ENCODE measurements at places on chromosomes 11 and 22.

DNA sequence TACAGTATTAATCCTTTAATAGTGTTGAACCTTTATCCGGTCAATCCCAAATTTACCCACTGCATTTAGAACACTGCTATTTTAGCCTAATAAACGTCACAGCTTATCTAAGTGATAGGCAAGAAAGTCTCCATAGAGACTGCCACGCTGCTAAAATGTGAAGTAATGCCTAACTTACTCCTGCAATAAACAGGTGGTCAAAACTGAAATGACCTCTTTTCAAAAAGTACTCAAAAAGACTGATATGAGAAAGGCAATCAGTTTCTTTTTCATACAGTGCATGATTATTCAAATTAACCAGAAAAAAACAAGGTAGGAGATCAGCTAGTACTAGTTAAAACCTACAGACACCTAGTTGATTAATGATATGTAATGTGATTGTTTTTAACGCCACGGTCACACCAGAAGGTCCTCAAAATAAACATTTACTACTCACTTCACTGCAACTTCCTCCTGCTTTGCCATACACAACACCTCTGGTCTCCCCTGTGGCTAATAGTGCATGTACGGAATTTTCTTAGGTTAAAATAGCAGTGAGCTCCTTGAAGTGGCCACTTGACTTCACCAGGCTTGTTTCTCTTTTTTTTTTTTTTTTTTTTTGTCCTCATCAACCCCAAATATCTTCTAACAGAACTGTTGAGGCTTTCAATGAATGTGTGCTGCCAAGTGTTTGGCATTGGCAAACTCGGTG is 8.8 kb downstream of the ATP5MG start:
- no peak for DNase-seq

GRCh38 chr11:107924306-107924705 is 3.9 kb upstream of the RAB39A start:
- DNase-seq = no peak

GRCh38 chr22:32206774-32207758 is 2.2 kb upstream of the RFPL2 start:
- peak; percentile 32 for DNase-seq

DNA sequence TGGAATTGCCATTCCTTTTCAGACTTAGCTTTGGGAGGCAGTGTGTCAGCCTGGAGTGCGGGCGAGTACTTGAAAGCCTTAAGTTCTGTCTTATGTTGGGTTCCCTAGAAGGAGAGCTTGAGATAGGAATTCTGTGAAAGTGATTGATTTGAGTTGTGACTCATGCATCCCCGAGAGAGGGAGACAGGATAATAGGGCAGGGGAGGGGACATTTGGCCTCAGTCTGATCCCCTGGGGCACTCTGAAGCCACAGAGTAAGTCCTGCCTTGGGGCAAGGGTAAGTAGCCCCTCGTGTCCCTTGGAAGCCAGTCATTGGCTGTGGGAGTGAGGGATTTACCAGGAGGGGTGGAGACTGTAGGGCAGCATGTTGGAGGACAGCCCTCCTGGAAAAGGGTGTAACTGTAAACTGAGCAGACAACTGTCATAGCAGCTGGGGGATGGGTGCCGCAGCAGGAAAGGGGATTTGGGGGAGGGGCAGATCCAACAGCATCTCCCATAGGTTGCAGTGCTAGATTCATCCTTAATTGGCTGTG is 44.0 kb downstream of the KIAA1671 start:
- peak; percentile 44 for DNase-seq

GRCh38 chr11:134074766-134075165 is 5.9 kb downstream of the JAM3 start:
- DNase-seq = no peak

DNA sequence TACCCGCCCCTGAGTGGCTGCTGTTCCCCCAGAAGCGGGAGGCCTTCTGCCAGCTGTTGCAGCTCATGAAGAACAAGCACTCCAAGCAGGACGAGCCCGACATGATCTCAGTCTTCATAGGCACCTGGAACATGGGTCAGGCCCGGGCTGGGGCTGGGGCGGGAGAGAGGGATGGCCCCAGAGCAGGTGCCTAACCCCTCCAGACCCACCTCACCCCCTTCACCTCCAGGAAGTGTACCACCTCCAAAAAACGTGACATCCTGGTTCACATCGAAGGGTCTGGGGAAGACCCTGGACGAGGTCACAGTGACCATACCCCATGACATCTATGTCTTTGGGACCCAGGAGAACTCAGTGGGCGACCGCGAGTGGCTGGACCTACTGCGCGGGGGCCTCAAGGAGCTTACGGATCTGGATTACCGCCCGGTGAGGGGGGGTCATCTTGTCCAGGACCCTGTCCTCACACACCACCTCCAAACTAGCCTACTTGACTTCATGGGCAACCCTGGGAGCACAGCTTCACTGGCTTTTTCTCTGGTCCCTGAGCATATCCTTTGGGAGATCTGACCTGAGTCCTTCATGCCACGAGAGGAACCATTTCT is 6.3 kb downstream of the INPPL1 start:
- DNase-seq = no peak

- no peak for DNase-seq
Measured at GRCh38 chr22:44117746-44118145, 63.0 kb upstream of the PARVG start.

GRCh38 chr11:69587454-69588090 is 53.4 kb upstream of the CCND1 start:
- DNase-seq = no peak

DNA sequence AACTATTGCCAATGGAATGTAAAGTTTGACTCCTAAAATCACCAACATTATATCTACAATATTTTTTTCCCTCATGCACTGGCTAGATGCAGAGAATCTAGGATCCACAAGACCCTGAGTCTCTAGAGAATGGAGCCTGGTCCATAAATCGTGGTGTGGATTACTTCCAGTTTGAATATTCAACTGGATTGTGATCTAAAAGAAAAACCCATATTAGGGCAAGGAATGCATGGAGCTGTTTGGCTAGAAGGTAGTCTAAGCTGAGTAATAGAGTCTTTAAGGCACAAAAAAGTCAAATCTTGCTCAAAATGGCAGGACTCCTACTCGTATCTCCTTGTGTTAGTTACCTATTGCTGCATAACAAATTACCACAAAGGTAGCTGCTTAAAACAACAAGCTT is 9.4 kb upstream of the MS4A5 start:
- DNase-seq = no peak

- DNase-seq = no peak
Measured at GRCh38 chr11:46012185-46012584, 89.7 kb downstream of the LARGE2 start.

GRCh38 chr22:36808721-36809344 is 8.0 kb downstream of the PVALB start:
- no peak for DNase-seq

DNA sequence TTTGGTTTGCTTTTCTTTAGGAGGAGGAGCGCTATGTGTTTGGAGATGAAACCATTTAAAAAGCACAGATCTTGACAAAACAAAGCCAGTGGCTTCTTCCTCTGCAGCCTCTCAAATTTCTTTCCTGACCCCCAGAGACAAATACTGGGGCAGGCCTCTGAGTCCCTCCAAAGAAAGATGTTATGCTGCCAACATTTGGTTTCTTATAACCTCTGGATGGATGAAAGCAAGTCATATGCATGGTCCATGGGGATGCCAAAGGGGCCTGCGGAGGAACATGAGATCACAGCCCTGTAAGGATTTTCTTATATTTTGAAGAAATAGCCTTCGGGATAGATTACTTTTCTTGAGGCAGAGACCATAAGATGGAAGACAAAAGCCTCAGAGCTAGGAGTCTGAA is 179.1 kb downstream of the TENM4 start:
- DNase-seq = no peak

GRCh38 chr11:105953886-105954285 is 68.2 kb downstream of the MSANTD4 start:
- no peak for DNase-seq

- no peak for DNase-seq
Measured at GRCh38 chr22:39125622-39126021, 26.9 kb downstream of the CBX7 start.

GRCh38 chr22:50694099-50694605 is 21.5 kb downstream of the SHANK3 start:
- DNase-seq = no peak

GRCh38 chr11:123838659-123839058 is 32.5 kb upstream of the OR6M1 start:
- DNase-seq = no peak

DNA sequence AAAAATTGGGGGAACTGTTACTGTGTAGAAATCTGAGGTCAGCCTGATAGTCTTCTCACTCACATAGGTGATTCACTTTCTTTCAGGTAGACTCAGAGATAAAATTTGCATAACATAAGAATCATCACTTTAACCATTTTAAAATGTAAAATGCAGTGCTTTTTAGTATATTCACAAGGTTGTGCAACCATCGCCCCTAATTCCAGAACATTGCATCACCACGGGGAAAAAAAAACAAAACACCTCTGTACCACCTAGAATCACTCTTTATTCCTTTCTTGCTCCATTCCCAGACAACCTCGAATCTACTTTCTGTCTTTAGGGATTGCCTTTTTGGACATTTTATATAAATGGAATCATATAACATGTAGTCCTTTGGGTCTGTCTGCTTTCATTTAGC is 20.9 kb downstream of the CHEK1 start:
- DNase-seq = no peak
